ENCODE measurements at places on chromosomes 1 and 21.

DNA sequence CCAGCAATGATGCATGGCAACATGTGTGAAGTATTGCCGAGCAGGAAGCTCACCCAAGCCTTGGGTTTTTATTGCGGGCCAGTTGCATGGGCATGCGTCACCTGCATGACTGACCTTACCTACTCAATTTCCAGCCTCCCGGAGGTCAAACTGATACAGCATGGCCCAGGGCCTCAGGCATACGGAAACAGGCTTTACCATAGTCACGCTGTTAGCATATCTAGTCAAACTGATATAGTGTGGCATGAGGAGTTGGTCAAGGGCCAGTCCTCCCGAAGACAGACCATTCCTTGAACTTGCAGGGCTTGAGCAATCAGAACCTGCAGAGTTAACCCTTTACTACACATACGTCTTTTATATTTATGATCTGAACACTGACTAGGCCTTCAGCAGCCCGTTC lies 6.4 kb upstream of the DUSP12 start:
- DNase-seq: no peak

DNA sequence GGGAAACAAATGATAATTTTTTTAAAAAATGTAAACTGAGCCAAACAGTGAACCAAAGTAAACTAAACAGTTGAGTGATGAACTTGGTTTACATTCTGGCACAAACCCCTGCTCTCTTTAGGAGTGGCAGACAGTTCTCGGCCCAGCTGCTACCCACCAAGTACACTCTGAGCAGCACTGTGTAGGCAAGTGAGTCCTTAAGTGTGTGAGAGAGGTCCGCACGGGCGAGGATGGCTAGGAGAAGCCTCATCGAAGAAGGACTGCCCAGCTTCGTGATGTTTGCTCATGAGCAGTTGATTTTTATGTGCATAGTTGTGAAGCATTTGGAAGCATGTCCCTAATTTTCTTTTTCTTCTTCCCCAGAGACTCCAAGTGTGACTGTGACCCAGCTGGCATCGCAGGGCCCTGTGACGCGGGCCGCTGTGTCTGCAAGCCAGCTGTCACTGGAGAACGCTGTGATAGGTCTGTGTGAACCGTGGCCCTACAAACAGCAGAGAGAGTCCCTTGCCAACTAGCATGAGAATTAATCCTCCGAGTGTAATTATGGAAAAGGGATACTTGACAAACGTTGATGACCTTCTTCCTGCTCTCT lies 32.1 kb downstream of the LAMC2 start:
- no peak for DNase-seq

DNA sequence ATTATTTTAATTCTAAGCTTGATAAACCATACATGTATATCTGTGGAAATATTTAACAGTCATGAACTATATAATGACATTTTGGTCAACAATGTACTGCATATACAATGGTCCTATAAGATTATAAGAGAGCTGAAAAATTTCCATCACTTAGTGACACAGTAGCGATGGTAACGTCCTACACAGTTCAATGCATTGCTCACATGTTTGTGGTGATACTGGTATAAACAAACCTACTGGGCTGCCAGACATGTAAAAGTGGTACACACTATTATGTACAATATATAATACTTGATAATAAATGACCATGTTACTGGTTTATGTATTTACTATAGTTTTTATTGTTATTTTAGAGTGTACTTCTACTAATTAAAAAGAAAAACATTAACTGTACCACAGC lies 841.9 kb downstream of the LTN1 start:
- DNase-seq: no peak

- peak; percentile 62 for DNase-seq
Measured at GRCh38 chr1:26537951-26538352, 8.4 kb downstream of the RPS6KA1 start.

- no peak for DNase-seq
Measured at GRCh38 chr1:7688659-7689058, 82.4 kb upstream of the VAMP3 start.
